ENCODE measurements at places on chromosomes 6 and 20. TPM values are rescaled to one million over a fixed set of nuclear protein-coding genes. Genes with fewer than 3 reads are reported as not detected.

Gene NKAPL
- total RNA-seq = 0.22 TPM

Gene EIF2S2
- total RNA-seq = 130 TPM

Gene OVOL2
- not detected for total RNA-seq

Gene PRKN
- 0.55 TPM for total RNA-seq

Gene AVP
- total RNA-seq = not detected

Gene DNMT3B
- total RNA-seq = 1.00 TPM

Gene GNAS-AS1
- total RNA-seq = 0.55 TPM

Gene CDC5L
- 27.4 TPM for total RNA-seq

Gene FOXC1
- total RNA-seq = not detected

Gene RPRD1B
- total RNA-seq = 39.1 TPM

Gene PSORS1C2
- not detected for total RNA-seq

Gene ZBTB46
- 0.39 TPM for total RNA-seq

Gene RSPO3
- total RNA-seq = not detected

Gene TAP2
- 228 TPM for total RNA-seq

Gene LTA
- 854 TPM for total RNA-seq

Gene CLPSL1
- total RNA-seq = not detected

Gene FILIP1
- not detected for total RNA-seq

Gene SOX18
- not detected for total RNA-seq

Gene MROH8
- 1.6 TPM for total RNA-seq

Gene CLDN20
- not detected for total RNA-seq

Gene MOXD1
- not detected for total RNA-seq

Gene SIRPA
- total RNA-seq = 0.53 TPM
